ENCODE measurements at places on chromosomes 7 and 10.
A peak's percentile ranks its signal among the peaks of the same experiment; 100 is the strongest.

DNA sequence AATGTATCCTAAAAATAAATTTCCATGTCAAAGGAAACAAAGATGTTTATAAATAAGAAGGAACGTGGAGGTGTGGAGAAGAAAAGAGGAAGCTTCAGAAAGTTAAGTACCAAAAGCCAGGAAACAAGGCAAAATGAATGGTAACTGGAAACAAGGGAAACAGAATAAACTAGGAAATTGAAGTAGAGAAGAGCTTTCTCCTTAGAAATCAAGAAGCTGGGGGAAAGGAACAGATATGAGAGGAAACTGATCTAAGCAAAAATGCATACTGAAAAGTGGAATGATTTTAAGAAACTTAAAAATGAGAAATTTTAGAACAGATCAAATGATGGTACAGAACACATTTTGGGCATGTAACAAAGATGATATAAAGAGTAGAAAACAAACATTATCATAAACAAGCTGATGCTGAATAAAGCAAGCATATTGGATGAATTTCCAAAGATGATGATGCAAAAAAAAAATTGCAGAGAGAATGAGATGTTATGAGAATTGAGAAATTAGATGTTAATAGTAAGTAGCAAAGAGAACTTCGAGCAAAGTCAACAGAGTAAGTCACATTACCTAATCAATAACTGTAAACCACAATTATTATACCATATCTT, 1.9 kb downstream of the BRAF start:
- no peak for DNase-seq

DNA sequence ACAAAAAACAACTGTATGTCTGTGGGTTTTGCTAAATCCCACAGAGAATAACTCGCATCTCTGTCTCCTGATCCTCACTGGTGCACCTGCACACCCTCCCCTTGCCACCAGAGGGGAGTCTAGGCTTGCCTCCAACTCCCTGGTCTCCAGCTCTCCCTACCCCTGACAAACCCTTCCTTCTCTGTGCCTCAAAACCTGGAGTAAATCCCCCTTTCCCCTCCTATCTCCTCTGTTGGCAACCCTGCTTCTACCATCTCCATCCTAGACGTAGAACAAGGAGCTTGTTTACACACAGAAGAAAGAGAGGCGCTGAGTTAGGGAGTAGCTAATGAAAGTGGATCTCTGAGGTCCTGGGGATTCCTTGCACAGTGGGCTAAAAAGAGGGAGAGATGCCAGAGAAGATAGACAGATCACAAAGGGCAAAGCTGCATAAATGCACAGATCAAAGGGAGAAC, 6.0 kb downstream of the MBLAC1 start:
- DNase-seq: peak; percentile 48

DNA sequence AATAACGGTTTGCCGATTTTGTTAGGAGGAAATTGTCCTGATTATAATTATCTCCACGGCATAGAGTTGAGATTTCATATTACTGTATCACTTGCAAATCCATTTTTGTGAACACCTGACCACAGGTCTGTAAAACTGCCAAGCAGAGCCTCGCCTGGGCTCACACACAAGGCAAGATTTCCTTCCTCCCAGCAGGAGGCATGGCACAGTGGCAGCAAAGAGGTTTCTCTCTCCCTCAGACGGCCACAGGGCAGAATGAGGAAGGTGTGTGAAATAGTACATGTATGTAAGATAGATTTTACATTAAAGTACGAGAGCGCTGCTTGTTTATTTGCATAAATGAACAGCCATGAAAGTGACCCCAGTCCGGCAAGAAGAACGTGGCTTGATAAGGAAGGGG, 130.1 kb downstream of the CELF2 start:
- DNase-seq: no peak

DNA sequence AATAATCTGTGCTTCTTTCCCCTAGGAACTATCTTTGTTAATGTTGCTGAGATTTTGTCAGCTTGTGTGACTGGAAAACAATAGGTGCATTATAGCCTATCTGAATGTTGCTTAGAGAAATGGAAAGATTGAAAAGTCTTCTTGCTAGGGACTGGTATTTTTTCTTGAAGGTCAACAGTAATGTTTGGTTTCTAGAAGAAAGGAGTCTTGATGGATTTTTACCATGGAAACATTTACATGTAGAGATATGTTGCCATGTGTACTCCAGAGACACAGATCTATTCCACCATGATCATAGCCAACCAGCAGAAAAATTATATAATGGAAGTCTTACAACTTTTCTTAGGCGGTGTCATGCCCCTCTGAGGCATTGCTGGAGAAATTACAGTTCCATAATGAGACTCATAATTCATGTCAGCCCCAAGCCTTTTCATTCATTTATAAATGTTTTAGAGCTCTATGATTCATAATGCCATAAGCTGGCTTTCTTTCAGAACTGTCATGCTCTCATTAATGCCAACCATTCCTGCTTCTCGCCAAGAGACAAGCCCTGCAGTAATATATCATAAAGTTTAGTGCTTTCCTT, 175.1 kb upstream of the PTPRZ1 start:
- DNase-seq: no peak

GRCh38 chr10:119020627-119020946, 8.9 kb upstream of the NANOS1 start:
- no peak for DNase-seq

DNA sequence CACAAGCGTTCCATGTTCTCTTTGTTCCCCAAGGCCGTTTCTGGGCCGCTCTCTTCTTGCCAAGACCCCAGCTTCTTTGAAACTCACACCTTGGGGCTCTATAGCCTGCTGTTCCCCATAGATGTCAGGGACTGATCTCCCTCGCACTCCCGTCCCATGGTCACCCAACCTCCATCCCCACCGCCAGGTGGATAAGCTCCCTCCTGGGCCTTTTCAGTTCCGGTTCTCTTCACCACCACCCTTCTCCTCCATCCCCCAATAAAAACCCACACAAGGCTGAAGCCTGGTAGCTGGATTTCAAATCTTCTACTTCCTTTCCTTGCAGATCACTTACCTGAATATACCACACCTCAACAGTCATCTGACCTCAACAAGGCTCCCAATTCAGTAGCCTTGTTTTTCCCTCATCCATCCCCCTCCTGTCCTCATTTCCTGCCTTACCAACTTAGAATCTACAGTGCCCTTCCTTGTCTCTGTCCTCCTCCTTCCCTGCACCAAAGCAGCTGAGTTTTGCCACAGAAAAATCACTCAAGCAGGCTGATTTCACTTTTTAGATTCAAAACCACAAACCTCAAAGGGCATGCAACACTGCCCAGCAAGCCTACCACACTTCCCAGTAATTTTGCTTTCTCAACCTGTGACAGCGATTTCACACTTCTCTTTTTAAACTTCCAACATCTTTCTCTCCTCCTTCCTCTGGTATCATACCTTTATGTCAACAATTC, 7.7 kb downstream of the SLC37A3 start:
- DNase-seq: no peak

DNA sequence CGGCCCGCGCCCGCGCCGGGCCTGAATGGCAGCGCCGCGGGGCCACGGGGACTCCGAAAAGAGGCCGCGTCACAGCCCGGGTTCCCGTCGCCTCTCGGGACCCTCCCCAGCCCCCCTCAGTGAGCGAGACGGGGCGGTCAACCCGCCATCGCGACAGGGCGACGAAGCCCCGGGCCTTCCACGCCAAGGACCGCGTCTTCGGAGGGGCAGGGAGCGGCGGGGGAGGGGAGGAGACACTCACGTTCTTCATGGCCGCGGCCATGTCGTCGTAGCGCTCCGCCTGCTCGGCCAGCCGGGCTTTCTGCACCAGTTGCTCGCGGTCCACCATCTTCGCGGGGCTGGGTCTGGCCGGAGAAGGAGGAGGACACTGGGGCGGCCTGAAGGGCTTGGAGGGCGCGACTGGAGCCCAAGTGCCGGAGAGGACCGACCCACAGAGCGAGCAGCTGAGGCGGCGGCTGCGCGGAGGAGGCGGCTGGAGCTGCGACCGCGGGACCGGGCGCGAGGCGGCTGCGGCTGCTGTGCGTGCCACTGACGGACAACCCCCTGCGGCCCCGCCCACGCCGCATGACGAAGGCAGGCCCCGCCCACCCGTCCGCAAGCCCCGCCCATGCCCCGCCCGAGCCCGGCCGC, at the start of gene YWHAG:
YWHAG (minus strand) TSS at position 511 of the 630 bp plus-strand sequence; CDS start at position 328, 183 bp downstream.
- DNase-seq: no peak

DNA sequence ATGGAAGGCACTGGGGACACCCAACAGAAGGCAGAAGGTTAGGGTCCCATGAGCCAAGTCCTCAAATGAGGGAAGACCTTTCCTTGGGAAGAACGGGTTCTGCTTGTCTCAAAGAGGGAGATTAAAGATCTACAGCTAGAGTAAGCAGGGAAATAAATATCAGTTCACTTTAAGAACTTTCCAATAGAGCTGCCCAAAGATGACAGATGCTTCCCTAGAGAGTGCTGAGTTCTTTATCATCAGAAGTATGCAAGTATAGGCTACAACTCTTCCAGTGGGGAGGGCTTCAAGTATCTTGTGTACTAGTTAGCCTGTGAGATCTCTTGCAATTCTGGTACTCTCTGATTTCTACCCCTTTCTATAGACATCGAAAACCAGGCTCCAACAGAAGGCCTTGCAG, 39.4 kb downstream of the EMX2 start:
- no peak for DNase-seq

Data from activated CD4-positive, CD25-positive, alpha-beta regulatory T cell treated with anti-CD3 and anti-CD28 coated beads, Interleukin-2, amount 50 U/mL, for 72 hours (primary cell).